ENCODE measurements at places on chromosomes 5 and 9.

- DNase-seq, result no peak
Observed at GRCh38 chr5:119136666-119137318, 65.9 kb downstream of the DMXL1 start.

DNA sequence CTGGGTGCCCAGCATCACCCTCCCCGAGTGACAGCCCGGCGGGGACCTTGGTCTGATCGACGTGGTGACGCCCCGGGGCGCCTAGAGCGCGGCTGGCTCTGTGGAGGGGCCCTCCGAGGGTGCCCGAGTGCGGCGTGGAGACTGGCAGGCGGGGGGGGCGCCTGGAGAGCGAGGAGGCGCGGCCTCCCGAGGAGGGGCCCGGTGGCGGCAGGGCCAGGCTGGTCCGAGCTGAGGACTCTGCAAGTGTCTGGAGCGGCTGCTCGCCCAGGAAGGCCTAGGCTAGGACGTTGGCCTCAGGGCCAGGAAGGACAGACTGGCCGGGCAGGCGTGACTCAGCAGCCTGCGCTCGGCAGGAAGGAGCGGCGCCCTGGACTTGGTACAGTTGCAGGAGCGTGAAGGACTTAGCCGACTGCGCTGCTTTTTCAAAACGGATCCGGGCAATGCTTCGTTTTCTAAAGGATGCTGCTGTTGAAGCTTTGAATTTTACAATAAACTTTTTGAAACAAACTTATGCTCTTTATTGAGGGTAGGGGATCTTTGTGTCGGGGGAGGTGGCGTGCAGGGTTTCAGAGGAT lies 1.3 kb downstream of the GADD45G start:
- no peak for DNase-seq

GRCh38 chr9:133709015-133709611 lies 29.0 kb downstream of the SARDH start:
- DNase-seq, result no peak

DNA sequence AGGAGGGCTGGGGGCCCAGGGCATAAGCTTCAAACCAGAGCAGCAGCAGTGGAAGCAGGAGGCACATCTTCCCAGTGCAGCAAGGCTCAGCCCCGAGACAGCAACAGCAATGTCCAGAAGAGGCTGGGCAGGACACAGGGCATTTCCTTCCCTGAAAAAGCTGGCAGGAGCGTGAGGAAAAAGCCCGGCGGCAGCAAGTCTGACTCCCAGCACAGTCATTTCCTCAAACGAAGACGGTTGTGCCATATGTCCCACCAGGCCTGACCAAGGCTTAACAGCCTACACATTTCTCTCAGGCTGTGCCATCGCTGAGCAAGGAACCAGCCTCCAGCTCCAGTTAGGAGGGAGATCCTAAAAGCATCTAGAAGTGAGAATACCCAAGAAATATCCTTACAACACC lies 74.5 kb downstream of the APTX start:
- DNase-seq, result no peak

- no peak for DNase-seq
Observed at GRCh38 chr5:73644385-73644963, 18.5 kb downstream of the ARHGEF28 start.

DNA sequence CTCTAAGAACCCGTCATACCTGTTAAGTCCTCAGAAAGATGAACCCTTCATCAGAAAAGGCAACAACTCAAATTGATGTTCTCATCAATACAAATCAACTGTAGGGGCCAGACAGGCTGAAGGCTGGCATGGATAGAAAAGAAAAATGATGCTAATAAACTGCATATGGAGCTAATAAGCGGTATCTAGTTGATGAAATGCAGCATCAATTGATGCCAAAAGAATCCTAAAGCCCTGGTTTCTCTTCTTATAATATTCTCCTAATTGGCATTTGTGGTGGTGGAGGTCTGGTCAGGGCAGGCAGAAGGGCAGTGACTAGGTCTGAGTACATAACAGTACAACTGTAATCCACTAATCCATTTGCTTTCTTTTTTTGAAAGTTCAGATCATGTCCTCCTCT lies 322.5 kb downstream of the SPOCK1 start:
- DNase-seq, result no peak

GRCh38 chr5:3299441-3299840 lies 296.2 kb upstream of the IRX1 start:
- no peak for DNase-seq

- no peak for DNase-seq
Observed at GRCh38 chr9:82679472-82679871, 383.5 kb downstream of the RASEF start.

- DNase-seq, result no peak
Observed at GRCh38 chr5:51397996-51398395, 14.7 kb downstream of the ISL1 start.

DNA sequence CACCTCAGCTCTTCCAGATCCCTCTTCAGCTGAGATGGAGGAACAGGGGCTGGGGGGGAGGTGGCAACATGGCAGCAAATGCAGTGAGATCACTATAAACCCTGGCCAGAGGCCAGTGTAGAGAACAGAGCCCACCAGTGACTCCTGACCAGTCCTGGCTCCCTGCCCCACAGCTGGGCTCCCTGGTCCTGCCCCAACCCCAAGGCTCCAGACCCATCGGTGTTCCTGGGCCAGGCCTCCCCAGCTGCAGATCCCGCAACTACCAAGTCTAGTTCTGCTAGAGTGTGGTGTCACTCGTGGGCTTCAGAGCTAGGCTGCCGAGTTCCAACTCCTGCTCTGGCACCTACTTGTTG lies 16.8 kb downstream of the AKNA start:
- no peak for DNase-seq

DNA sequence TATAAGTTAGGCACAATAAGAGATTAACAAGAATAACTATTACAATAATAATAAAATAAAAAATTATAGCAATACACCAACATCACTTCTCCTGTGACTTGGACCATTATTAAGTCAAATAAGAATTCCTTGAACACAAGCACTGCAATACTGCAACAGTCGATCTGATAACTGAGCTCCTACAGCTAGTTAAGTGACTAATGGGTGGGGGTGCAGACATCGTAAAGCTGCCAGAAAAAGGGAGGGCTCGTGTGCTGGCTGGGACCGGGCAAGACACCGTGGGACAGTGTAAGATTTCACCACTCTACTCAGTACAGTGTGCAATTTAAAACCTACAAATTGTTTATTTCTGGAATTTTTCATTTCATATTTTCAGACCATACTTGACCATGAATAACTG lies 78.8 kb downstream of the SNX24 start:
- no peak for DNase-seq

- DNase-seq, result no peak
Observed at GRCh38 chr9:115008536-115009270, 78.3 kb upstream of the TNFSF8 start.

GRCh38 chr5:150255659-150256409 lies 33.7 kb downstream of the CAMK2A start:
- DNase-seq, result no peak

DNA sequence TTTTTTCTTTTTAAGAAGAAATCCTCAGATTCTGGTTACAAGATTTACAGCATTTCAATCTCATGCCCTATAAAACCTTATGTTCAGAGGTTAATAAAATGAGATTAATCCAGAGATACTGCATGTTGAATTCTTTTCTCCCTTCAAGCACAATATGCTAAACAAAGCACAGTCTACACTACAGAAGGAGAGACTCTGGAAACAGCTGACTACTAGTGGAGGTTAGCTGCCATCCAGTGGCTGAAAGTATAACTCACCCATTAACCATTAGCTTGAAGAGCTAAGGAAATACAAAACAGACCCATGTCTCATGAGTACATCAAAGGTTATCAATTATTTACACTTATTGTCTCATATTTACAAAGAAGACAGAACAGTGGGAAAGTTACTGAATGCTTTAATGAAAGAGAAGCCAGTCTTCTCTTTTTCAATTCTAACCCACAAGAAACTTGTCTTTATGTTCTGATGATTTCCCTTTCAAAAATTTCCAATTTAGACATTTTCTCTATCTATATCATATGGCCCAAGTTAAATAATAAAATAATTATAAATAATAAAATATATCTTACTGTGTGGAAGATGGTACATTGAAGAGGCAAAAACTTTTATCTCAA lies 12.7 kb upstream of the DNAH5 start:
- no peak for DNase-seq

DNA sequence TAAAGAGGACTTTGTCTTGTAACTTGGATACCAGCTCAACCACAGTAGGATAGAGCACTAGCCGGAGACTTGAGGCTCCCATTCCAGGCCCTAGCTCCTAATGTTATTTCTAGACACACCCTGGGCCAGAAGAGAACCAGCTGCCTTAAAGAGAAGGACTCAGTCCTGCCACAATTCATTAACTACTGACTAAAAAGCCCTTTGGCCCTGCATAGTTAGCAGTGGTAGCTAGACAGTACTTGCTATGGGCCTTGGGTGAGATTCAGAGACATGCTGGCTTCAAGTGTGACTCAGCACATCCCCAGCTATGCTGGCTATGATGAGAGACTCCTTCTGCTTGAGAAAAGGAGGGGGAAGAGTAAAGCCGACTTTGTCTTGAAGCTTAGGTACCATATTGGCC lies 47.3 kb downstream of the TMEM167A start:
- no peak for DNase-seq

DNA sequence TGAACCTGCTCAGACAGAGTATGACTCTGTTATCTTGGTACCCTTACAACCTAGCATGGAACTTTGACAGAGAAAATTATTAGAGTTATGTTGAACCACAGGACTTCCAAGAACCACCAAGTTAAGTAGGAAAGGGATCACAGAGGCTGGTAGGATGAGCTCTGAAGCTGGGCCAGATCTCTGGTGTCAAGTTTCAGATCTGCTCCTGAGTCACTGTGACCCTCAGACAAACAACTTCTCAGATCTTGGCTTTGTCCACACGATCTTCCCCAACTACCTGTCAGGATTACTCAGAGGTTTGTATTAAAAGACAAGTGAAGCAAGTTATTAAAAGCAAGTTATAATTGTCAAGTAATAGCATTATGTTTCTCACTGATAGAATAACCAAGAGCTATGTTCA lies 189.0 kb downstream of the SEC61B start:
- DNase-seq, result no peak

DNA sequence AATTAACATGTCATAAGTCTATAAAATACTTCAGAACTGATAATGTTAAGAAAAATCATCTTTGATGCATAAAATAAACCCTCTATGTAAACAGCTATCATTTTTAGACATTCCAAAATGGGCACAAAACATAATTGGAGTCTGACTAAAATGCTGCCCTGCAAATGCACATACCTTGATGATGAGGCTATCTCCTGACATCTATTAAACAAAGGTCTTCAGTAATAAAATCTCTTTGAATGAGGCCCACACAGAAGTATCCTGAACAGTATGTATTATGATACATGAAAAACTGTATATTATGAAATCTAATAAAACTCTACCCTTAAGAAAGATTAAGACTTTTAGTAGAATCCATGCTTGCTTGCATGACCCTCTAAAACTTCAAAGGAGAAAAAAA lies 66.1 kb downstream of the FBXL17 start:
- DNase-seq, result no peak

- DNase-seq, result no peak
Observed at GRCh38 chr5:72645064-72645846, 138.0 kb upstream of the ZNF366 start.

DNA sequence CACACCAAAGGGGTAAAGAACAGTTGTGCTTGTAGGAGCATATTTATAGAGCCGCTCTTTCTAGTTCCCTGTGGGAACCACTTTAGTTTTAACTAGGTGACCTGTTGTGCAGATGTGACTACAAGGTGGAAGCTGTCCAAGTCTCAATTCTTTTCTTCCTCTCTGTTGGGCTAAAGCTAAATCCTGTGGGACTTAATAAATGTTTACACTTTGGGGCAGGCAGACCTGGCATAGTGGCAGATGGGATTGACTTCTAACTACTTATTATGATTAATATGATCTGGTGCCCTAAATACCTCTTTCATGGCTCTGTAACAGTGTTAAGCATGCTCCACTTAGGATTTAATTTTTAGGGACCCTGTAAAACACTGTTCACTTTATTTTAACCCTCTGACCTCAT lies 265.3 kb downstream of the KCTD16 start:
- DNase-seq, result no peak

DNA sequence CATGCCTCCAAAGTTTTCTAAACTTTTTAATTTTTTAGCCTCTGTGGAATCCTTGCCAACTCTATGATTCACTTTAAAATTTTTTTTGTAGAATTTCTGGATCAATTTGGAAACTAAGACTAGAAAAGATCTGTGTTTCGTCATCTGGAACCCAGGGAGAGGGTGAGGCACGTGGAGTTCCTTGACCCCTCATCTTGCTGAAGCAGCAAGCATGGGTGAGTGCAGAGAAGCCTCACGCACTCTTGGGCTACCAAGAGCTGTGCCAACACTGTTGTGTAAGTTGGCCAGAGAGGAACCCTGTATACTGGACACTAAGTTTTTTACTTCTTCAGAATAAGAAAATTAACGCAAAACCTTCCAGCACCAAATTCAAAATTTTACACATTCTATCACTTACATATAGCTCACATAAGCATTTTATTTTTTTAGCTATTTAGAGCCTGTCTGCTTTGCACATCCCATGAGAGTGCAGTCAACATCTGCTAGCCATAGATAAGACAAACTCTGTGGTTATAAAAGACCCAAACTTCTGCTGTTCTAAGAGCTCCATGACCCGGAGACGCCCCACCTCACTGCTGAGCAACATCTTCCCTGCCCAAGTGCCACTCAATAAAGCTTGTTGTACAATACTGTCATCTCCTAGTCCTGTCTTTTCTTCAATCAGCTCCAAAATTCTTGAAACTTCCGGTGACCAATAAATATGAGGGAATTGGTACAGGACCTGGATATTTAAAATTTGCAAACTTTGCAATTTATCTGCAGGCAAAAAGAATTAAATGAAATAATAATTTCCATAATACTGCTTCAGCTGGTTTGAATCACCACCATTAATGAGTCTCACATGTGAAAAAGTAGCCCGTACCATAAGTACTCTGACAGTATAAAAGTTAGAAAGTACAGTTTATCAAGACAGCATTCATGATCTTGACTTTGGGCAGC lies 69.7 kb upstream of the ADCY2 start:
- no peak for DNase-seq

GRCh38 chr9:86749161-86749893 lies 198.0 kb downstream of the GAS1 start:
- DNase-seq, result no peak

- DNase-seq, result no peak
Observed at GRCh38 chr9:100377015-100377414, 24.3 kb upstream of the TEX10 start.

- no peak for DNase-seq
Observed at GRCh38 chr5:152634586-152634985, 229.5 kb upstream of the NMUR2 start.

- DNase-seq, result no peak
Observed at GRCh38 chr9:32882705-32883104, 99.4 kb downstream of the TMEM215 start.
